Left ventricle myocardium inferior (tissue), 1 donor: ENCODE measurements at places on chromosomes 12 and 14.

GRCh38 chr14:64062381-64063115 lies 209.7 kb downstream of the SYNE2 start:
- DNase-seq: no peak

GRCh38 chr12:27627123-27627852 lies 69.0 kb upstream of the REP15 start:
- no peak for DNase-seq

GRCh38 chr12:93146263-93146939 lies 217.3 kb upstream of the EEA1 start:
- DNase-seq: no peak

- no peak for DNase-seq
These were observed 68.9 kb upstream of the BBS10 start for GRCh38 chr12:76417116-76417515.

DNA sequence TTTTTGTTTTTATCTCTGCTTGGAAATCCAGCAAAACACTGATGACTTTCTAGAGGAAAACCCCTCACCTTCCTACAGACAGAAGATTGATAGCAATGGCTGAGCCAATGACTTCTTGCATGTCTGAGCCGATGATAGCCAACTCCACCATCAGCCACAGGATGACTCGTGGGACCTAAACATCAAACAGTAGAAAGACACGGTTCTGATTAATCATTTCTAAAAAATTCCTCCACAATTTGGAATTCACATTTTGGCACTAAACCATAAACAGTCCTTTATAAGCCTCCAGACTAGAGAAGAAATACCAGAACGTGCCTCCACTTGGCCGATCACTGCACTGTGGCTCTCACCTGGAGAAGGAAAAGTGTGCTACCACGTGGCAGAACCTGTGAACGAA lies 25.9 kb downstream of the SLC11A2 start:
- no peak for DNase-seq
